Stimulated activated CD4-positive, alpha-beta T cell treated with anti-CD3 and anti-CD28 coated beads, Interleukin-1b, Interleukin-23, amount 100 ng/mL, for 1 hour (primary cell): ENCODE measurements at places on chromosomes 1 and 21.

GRCh38 chr21:38082936-38083485 lies 166.8 kb upstream of the KCNJ6 start:
- no peak for DNase-seq

DNA sequence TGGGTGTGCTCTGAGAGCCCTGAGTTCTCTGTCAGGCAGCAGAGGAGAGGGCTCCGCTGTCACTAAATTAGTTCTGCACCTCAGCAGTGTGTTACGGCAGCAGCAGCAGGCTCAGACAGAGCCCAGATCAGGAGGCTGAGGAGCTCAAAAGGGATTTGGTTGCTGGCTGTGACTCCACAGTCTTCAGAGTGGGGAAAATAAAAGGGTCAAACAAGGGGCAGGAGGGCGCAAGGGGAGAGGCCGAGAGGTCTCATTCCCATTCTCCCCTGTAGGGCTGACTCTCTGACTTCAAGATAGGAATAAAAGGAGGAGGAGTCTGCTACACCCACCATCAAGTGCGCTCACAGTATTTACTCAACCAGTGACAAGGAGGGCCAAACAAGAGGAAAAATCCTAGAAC lies 9.2 kb upstream of the SLC45A3 start:
- DNase-seq = no peak

DNA sequence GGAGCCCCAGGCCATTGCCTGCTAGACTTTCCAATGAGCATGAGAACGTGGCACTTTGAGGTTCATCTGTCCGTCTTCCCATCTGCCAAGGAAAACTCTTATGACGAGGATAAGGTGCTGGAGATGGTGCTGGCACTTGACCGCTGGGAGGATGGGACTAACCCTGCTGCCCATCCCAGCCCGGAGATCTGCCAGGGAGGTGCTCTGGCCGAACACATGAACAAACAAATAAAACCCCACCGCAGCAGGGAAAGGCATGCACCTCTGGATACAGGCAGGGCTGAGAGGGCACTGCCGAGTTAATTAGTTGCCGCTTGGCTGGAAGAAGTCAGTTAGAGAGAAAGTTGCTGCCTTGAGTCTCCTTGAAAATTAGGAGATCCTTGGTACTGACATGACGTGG lies 308.4 kb downstream of the AJAP1 start:
- no peak for DNase-seq

GRCh38 chr21:39047046-39047445 lies 136.2 kb downstream of the PSMG1 start:
- no peak for DNase-seq

- no peak for DNase-seq
Measured at GRCh38 chr1:176878750-176879536, 285.6 kb downstream of the ASTN1 start.

DNA sequence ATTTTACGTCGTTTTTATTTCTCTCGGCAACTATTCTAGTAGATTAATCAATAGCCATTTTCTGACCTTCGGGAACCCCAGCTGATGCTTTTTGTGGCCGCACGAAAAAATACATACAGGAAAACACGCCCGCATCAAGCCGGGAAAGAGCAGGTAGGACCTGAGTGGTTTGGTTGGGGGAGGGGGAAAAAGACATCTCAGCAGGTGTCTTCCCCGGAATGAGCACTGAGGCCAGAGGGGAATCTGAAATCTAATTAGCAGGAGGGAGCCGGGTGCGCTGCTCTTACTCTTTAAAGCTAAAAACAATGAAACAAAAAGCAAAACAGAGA lies 618 bp upstream of the FOXD3 start:
- no peak for DNase-seq

GRCh38 chr1:182215764-182216163 lies 154.3 kb upstream of the ZNF648 start:
- DNase-seq = no peak

- DNase-seq = no peak
Measured at GRCh38 chr1:7643530-7643929, 127.6 kb upstream of the VAMP3 start.

DNA sequence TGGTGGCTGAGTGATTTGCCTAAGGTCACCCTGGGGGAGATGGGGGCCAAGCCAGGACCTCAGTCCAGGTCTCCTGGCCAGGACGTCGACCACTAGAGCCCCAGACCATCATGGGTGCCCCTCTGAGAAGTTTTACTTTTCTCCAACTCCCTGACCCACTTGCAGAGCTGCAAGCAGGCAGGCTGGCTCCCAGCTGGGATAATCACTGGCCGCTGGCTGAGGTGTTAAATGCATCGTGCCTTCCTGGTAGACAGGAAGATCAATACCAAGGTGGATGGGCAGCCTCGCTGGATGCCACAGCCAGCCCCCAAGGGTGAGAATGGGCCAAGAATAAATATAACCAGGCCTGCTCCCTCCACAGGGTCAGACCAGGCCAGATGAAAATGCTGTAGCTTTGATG lies 106.2 kb downstream of the EPHB2 start:
- no peak for DNase-seq

DNA sequence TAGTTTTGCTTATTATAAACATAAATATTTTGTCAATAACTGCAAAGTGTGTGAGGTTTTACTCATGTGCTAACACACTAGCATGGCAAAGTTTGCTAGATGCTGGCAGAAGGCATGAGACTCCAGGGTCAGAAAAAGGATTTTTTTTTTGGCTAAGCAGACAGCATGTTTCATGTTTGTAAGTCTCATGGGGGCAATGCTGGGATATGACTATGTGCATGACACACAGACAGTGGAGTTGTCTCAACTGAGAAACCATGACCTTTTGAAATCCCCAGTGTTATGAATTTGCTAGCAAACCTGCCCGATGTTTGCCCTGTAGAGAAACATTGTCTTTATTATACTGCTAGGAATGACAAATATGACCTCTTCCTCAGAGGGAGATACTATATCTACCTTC lies 448.2 kb downstream of the BRINP3 start:
- no peak for DNase-seq

GRCh38 chr1:206508956-206509355 lies 1.6 kb downstream of the RASSF5 start:
- no peak for DNase-seq

GRCh38 chr21:38955495-38955894 lies 149.8 kb downstream of the ETS2 start:
- no peak for DNase-seq

- DNase-seq = no peak
Measured at GRCh38 chr1:8378981-8379470, 61.1 kb downstream of the SLC45A1 start.

GRCh38 chr21:34980423-34981115 lies 68.5 kb downstream of the RUNX1 start:
- DNase-seq = no peak

DNA sequence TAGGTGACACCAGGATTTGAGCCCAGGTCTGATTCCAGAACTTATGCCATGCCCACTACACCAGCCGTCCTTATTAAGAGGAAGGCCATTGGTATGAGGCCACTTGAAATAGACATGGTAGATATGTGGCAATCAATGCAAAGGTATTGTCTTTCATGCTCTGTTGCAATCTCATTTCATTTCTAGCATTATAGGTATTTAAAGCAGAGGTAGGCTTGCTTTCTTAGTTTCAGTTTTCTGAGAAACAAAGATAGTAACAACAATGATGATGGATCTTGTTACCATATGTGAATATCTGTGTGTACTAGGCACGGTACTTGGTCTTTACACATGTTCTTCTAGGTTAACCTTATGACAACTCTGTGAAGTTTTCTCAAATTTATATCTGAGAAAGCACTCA lies 113.1 kb downstream of the FGGY start:
- DNase-seq = no peak

- DNase-seq = no peak
Measured at GRCh38 chr1:232529747-232530146, 100.2 kb downstream of the SIPA1L2 start.

- no peak for DNase-seq
Measured at GRCh38 chr1:189859385-189859977, 618.2 kb downstream of the BRINP3 start.

DNA sequence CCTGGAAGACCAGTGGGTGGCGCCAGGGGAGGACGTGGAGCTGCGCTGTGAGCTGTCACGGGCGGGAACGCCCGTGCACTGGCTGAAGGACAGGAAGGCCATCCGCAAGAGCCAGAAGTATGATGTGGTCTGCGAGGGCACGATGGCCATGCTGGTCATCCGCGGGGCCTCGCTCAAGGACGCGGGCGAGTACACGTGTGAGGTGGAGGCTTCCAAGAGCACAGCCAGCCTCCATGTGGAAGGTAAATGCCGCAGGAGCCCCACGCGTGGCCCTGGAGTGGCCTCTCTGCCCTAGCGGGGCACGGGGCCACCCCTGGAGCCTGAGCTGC lies 75.2 kb downstream of the OBSCN start:
- DNase-seq = no peak

- DNase-seq = no peak
Measured at GRCh38 chr21:15415541-15416261, 314.1 kb upstream of the USP25 start.

GRCh38 chr1:201481761-201482493 lies 12.9 kb upstream of the PHLDA3 start:
- DNase-seq = peak; percentile 67

- no peak for DNase-seq
Measured at GRCh38 chr21:25682382-25682781, 43.3 kb downstream of the JAM2 start.

DNA sequence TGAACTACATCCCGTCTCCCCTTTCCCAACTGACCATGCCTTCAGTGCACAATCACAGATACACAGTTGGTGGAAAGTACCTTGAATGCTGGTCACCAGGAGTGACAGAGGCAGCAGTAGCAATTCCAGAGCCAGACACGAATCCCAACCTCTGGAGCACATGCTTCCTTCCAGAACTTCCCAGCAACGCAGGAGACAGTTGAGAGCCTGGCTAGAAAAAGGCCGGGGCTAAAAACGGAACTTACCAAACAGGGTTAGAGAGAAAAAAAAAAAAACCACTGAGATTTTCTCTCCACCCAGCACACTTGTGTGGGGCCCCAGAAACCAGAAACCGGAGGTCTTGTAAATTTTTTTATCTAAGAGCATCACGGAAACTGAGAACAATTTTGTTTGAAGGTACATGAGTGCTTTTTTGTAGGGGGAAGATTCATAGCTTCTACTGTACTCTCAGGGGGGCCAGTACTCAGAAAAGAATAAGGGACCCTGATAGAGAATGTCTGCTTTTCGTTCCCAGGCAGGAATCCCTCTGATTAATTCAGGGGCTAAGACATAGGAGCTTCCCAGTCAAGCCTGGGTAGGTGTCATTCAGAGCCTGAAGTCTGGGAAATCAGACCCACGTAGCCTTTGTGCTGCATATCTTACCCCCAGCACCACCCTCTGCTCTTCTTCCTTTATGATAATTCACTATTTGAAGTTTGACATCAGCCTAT lies at the start of gene CD48:
TSS of gene CD48 (minus strand) at position 221 of the 710 bp plus-strand sequence. CDS start at position 162, 59 bp downstream.
- no peak for DNase-seq

GRCh38 chr1:156504438-156504813 lies 3.9 kb upstream of the MEF2D start:
- DNase-seq = no peak

- DNase-seq = peak; percentile 30
Measured at GRCh38 chr1:204151552-204152309, at the start of gene ETNK2. Gene ETNK2 (minus strand): TSS chr1:204152044. CDS start chr1:204151852, 192 bp downstream.

- no peak for DNase-seq
Measured at GRCh38 chr1:188641566-188642211, 1812.9 kb downstream of the PLA2G4A start.

DNA sequence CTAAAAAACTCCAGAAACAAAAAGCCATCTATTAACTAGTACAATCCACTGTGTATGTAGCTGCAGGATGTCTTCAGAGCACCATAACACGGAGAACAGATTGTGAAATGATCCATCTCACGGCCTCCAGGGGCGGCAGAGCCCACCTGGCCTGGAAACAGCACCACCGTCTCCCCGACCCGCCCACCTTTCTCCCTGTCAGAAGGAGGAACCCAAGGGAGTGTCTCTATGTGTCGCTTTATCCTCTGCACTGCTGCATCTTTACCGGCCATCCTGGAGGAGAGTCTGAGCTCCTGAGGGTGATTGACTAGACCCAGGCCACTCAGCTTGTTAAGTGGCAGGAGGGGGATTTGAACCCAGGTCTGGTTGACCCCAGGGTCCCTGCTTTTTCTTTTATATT lies 405.0 kb downstream of the MATN1 start:
- DNase-seq = no peak

DNA sequence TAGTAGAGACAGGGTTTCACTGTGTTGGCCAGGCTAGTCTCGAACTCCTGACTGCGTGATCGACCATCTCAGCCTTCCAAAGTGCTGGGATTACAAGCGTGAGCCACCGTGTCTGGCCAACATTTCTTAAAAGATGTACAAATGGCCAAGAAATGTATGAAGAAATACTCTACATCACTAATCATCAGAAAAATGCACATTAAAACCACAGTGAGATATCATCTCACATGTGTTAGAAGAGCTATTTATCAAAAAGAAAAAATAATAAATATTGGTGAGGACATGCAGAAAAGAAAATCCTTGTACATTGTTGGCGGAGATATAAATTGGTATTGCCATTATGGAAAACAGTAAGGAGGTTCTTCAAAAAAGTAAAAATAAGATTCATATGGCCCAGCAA lies 33.6 kb upstream of the TNFSF18 start:
- DNase-seq = no peak

- DNase-seq = peak; percentile 29
Measured at GRCh38 chr1:160206036-160206389, 829 bp downstream of the PEA15 start.

DNA sequence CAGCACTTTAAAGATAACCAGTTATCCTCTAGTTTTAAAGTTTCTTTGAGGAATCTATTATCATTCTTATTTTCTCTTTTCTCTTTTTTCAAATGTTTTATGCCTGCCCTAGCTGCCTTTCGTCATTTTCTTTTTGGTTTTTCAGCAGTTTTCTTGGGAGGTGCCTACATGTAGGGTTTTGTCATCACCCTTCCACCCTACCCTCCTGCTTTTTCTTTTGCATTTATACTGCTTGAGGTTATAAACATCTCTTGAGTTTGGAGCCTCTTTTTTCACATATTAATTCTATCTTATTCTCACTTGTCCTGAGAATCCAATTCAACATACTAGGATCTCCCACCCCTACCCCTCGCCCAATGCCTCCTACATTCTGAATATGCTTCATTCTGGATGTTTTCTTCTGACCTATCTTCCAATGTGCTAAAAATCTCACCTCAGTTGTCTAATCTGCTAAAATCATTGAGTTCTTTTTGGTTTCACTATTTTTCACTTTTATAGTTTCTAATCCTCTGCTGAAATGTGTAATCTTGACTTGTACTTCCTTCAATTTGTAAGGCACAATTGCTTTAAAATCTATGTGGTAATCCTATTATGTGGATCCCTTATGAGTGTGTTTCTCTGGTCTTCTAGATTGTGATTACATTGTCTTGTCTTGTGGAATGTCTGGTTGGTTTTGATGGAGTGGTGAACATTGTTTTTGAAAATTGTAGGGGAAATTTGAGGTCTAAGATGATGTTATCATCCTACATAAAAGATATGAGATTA lies 38.7 kb downstream of the MIA3 start:
- DNase-seq = no peak

DNA sequence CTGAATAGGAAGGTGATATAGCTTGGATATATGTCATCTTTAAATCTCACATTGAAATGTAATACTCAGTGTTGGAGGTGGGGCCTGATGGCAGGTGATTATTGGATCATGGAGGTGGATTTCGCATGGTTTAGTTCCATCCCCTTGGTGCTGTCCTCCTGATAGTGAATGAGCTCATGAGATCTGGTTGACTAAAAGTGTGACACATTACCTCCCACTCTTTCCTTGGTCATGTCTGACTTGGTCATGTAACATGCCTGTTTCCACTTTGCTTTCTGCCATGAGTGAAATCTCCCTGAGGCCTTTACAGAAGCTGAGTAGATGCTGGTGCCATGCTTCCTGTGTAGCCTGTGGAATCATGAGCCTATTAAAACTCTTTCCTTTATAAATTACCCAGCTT lies 664.5 kb upstream of the NR5A2 start:
- DNase-seq = no peak
